CD14-positive monocyte (primary cell): ENCODE measurements at places on chromosomes 11 and 22. TPM values are rescaled to one million over a fixed set of nuclear protein-coding genes. Genes with fewer than 3 reads are reported as not detected.

DNA sequence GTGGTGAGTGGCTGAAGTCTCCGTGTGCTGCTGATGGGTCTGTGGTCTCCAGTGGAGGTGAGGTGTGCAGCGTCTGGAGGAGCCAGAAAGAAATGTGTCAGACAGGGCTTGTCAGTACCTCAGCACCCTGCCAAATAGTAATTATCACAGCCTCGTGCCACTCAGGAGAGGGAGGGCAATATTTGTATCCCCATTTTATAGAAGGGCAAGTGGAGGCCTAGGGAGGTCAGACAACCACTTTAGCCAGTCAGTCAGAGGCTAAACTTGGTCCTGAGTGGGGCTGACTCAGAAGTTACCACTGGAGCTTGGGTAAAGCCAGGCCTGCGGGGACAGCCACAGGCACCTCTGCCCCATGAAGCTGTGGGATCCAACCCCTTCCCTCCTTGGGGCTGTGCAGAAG, 11.5 kb upstream of the ELF5 start:
- peaks cover 2% of the 10 kb centered on the region for H3K27me3 ChIP-seq
- no peak overlapping the region for H3K4me3 ChIP-seq
- no peak overlapping the region for H3K27ac ChIP-seq
- no peaks in the 10 kb centered on the region for H3K4me1 ChIP-seq

DNA sequence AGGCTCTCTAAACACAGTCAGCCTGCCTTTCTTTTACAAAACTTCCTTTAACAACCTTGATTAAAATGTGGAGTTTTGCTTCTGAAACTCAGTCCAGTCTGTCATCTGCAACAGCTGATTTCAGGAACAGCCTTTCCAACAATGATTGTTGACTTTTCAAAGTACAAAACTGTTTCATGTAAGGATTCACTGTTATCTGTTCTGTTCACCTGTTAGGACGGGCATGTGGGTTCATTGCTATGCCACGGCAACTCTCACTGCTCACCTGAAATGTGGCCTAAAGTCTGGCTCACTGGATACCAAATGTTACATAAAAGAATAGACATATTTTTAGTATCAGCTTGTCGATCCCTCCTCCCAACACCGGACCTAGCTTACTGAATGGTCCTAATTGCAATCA, 242.8 kb downstream of the LUZP2 start:
- no peaks in the 10 kb centered on the region for H3K27me3 ChIP-seq
- no peak for DNase-seq
- no peak overlapping the region for H3K4me3 ChIP-seq
- H3K27ac ChIP-seq = no peak overlapping the region
- no peaks in the 10 kb centered on the region for H3K36me3 ChIP-seq

- H3K27me3 ChIP-seq = no peaks in the 10 kb centered on the region
- H3K36me3 ChIP-seq = no peaks in the 10 kb centered on the region
- no peak overlapping the region for H3K4me3 ChIP-seq
- H3K4me1 ChIP-seq = no peaks in the 10 kb centered on the region
- DNase-seq = no peak
Measured at GRCh38 chr11:100472727-100473389, 214.2 kb upstream of the ARHGAP42 start.

GRCh38 chr11:36743039-36743438, 145.0 kb upstream of the RAG2 start:
- H3K4me3 ChIP-seq = no peak overlapping the region
- no peaks in the 10 kb centered on the region for H3K36me3 ChIP-seq
- H3K4me1 ChIP-seq = no peaks in the 10 kb centered on the region
- H3K27me3 ChIP-seq = no peaks in the 10 kb centered on the region

DNA sequence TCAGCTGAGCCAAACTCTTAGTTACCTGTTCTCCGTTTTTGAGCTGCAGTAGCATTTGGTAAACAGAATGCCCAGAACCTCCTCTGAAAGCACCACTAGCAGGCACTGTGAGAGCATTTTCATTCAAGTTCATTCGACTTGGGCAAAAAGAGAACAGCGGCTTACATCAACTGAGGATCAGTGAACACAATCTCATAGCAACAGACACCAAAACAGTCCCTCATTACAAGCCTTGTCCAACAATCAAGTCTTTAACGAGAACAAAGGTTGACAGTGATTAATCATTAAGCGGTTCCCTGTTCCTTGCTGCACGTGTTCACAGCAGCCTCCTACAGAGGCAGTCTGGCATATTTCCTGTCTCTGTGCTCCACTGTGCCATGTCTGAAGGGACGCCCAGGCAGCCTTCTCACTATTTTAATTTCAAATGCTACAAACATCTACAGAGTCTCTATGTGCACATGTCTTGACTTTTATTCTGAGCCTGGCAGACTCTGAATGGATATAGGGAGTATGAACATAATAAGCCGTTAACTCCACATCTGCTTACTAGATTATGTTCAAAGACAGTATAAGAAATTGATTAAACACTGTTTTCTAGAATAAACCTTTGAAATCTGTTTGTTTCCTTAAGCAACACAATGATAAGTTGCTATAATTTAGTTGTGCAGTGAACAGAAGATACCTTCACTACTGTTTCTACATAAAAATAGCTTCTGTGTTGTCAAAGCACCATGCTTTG, 88.3 kb upstream of the MTMR2 start:
- no peak overlapping the region for H3K27ac ChIP-seq
- DNase-seq = peak; percentile 12
- no peaks in the 10 kb centered on the region for H3K27me3 ChIP-seq
- H3K36me3 ChIP-seq = no peaks in the 10 kb centered on the region
- peaks cover 3% of the 10 kb centered on the region for H3K4me1 ChIP-seq
- no peak overlapping the region for H3K4me3 ChIP-seq

Gene HTR3A
- polyA plus RNA-seq = not detected in 2 replicates

Gene OR51B2
- not detected for polyA plus RNA-seq

Gene PLAAT2
- polyA plus RNA-seq = not detected
